ENCODE measurements at places on chromosomes 12 and 14. TPM values are rescaled to one million over a fixed set of nuclear protein-coding genes. Genes with fewer than 3 reads are reported as not detected.

- no peak for DNase-seq
Observed at GRCh38 chr12:7602277-7602676, 63.4 kb downstream of the APOBEC1 start.

DNA sequence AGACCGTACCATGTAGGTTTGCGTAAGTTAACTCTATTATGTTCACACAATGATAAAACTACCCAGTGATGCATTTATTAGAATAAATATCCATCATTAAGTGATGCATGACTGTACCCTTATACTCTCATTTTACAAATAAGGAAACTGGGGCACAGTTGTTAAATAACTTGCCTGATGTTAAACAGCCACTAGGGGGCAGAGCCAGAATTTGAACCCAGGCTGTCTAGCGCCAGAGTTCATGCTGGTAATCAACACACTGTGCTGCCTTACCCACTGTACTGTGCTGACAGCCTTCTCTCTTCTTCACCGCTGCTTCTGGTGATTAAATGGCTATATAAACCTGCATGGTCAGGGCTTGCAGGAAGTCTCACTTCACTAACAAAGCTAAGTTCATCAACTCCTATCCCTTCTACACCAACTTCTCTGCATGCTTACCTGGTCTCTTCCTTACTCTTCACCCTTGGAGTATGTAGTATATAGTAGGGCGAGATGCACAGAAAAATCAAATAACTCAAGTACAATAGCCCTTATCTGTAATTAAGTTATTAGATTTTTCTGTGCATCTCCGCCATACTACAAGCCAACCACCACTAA lies 43.6 kb upstream of the APPL2 start:
- DNase-seq, result no peak

GRCh38 chr12:6061660-6062059 lies 62.8 kb downstream of the VWF start:
- DNase-seq, result no peak

DNA sequence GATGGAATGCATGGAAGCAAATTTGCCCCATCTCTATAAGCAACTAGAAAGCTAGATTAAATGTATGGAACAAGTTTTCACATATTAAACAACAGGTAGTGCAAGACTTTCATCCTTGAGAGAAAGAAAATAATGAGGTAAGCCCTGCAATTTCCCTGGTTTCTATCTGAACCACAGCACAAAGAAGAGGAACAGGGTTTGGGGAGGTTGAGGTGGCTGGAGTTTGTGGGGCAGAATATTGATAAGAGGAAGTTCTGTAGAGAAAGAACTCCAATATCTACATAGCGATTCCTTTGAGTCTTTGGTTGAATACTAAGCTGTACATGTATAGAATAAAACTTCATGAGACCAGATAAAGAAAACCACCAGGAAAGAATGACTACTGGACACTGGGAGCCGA lies 96.3 kb upstream of the CCND2 start:
- DNase-seq, result no peak

DNA sequence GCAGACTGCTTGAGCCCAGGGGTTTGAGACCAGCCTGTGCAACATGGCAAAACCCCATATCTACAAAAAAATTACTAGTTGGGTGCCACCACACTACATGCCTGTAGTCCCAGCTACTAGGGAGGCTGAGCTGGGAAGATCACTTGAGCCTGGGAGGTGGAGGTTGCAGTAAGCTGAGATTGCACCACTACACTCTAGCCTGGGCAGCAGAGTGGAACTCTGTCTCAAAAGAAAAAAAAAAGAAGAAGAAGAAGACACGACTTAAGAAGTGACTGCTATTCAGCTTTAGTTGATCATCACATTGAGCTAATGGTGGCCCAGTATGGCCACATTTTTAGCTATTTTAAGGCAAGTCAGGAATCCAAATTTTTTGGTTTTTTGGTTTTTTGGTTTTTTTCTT lies 8.9 kb upstream of the METTL17 start:
- DNase-seq, result no peak

DNA sequence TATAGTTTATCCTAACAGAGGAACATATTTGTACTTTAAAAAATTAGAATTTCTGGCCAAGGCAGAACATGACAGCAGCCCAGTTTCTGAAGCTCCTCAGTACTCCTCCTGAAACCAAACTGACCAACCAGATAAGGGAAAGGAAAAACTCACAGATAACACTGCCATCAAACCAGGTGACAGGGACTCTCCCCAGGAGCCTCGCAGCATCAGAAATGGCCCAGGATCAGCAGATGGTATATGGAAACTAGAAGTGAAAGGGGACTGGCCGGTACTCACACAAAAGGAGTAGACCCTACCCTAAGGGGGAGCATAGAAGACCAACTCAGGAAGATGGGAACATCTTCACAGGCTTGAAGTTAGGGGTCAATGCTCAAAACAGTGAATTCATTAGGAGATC lies 22.0 kb downstream of the GALC start:
- DNase-seq, result no peak

DNA sequence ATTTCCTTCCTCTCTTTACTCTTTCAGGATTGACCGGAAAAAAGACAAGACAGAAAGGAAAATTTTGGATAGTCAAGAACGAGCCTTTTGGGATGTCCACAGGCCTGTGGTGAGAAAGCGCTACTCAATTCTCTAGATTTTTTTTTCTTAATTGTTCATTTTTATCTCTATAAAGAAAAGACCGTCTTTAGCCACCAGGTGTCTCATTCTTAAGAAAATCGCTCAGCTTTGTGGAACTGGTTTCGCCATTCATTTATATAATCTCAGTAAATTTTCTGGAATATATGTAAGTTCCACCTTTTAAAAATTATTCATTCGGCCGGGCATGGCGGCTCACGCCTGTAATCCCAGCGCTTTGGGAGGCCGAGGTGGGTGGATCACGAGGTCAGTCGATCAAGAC lies 421.1 kb downstream of the DPF3 start:
- DNase-seq, result no peak

GRCh38 chr12:76563061-76563460 lies 3.5 kb upstream of the OSBPL8 start:
- no peak for DNase-seq

- DNase-seq, result no peak
Observed at GRCh38 chr12:118166946-118167345, 31.0 kb downstream of the PEBP1 start.

Gene ZBTB42
- total RNA-seq, result 7.9 TPM

Gene ULK1
- 58.9 TPM for total RNA-seq

Gene CCDC175
- total RNA-seq, result not detected

All from spleen (tissue), 13 donors.